ENCODE measurements at places on chromosomes 13 and 19.

GRCh38 chr13:93789058-93789457 is 562.5 kb downstream of the GPC6 start:
- DNase-seq, result no peak
- H3K27me3 ChIP-seq, result no peaks in the 10 kb centered on the region
- H3K36me3 ChIP-seq, result no peaks in the 10 kb centered on the region
- no peaks in the 10 kb centered on the region for H3K4me1 ChIP-seq

DNA sequence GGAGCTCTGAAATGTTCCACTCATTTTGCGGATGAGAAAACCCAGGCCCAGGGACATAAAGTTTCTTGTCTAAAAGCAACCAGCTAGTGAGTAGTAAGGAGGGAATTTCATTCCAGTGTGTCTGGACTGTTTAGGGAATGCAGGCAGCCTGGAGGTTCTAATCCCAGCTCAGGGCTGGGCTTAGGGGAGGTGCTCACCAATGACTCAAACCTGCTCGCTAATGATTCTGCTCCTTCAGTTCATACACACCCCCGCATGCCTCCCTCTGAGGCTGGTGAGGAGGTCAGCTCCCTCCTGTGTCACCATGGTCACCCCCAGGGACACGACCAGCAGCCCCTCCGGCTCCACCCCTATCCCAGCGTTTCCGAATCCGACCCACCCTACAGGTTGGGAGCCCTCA is 34.6 kb downstream of the CYP4F2 start:
- H3K27me3 ChIP-seq, result no peaks in the 10 kb centered on the region

DNA sequence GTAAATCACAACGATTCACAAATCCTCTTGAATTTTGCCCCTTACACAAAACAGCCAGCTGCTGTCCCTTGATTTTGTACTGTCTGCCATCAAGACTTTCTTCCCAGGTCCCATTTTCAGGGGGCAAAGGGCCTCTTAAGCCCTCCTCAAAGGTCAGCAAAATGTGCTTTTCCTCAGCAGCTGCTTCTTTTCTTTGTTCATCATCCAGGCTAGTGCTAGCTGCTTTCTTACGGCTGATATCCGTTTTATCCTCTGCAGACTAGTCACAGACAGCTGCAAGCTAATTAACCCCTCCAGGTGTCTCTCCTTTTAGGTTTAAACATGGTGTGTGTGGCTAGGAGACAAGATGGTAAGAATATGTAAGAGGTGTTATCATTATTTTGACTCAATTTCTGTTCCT is 90.9 kb downstream of the NALCN start:
- no peak overlapping the region for H3K27ac ChIP-seq
- H3K36me3 ChIP-seq, result no peaks in the 10 kb centered on the region
- H3K4me1 ChIP-seq, result no peaks in the 10 kb centered on the region
- H3K27me3 ChIP-seq, result no peaks in the 10 kb centered on the region
- DNase-seq, result no peak

- peaks cover 5% of the 10 kb centered on the region for H3K4me1 ChIP-seq
- H3K27me3 ChIP-seq, result no peaks in the 10 kb centered on the region
- H3K36me3 ChIP-seq, result no peaks in the 10 kb centered on the region
- no peak overlapping the region for H3K4me3 ChIP-seq
Observed at GRCh38 chr13:113806104-113806471, 47.1 kb downstream of the TMEM255B start.

GRCh38 chr19:33687481-33688170 is 65.9 kb downstream of the CHST8 start:
- no peak for DNase-seq
- no peaks in the 10 kb centered on the region for H3K4me1 ChIP-seq
- no peak overlapping the region for H3K27ac ChIP-seq

DNA sequence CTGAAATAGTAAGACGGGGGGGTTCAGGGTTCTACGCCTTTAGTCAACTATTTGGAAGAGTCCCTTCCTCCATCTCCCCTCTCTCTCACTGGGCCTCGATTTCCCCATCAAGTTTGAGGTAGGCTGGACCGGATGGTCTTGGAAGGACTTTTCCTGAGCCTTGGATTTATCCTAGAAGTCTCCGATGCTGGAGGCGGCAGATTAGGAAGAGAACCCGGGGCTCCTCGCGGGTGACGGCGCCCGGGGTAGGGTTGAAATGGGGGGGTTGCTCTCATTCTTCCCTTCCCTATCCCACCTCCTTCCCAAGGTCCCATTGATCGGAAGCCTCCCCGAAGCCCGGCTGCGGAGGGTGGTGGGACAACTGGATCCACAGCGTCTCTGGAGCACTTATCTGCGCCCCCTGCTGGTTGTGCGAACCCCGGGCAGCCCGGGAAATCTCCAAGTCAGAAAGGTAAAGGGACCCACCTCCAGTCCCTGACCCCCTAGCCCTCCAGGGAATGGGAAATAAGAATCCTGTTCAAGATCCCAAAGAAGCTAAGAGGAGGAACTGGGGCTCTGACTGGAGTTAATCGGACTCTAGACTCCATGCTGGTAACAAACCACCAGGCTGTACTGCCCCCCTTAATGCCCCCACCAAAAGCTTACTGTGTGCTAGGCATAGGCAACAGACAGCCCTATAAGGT is 781 bp downstream of the QPCTL start:
- H3K27me3 ChIP-seq, result no peaks in the 10 kb centered on the region
- H3K4me3 ChIP-seq, result peak overlapping the region; percentile 98
- DNase-seq, result no peak
- peaks cover 18% of the 10 kb centered on the region for H3K4me1 ChIP-seq
- peak overlapping the region; percentile 93 for H3K27ac ChIP-seq
- H3K36me3 ChIP-seq, result peaks cover 19% of the 10 kb centered on the region

DNA sequence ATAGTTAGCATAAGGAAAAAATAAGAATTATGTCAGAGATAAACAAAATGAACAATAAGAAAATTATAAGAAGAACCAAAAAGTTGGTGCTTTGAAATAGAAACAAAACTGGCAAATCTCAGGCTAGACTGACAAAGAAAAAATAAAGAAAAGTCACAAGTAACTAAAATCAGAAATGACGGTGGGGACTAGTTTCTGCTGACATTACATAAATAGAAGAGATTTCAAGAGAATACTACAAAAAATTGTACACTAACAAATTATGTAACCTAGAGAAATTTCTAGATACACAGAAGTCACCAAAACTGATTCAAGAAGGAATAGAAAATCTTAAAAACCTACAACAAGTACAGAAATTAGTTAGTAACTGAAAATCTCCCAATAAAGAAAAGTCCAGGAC is 355.6 kb upstream of the SGCG start:
- H3K4me1 ChIP-seq, result no peaks in the 10 kb centered on the region
- H3K27me3 ChIP-seq, result no peaks in the 10 kb centered on the region
- H3K4me3 ChIP-seq, result no peak overlapping the region

- H3K27me3 ChIP-seq, result no peaks in the 10 kb centered on the region
- H3K4me3 ChIP-seq, result no peak overlapping the region
- H3K36me3 ChIP-seq, result peaks cover 39% of the 10 kb centered on the region
- H3K27ac ChIP-seq, result peak overlapping the region; percentile 88
Observed at GRCh38 chr13:45500492-45501174, 35.9 kb downstream of the COG3 start.

- H3K4me1 ChIP-seq, result peaks cover 20% of the 10 kb centered on the region
- peak overlapping the region; percentile 55 for H3K27ac ChIP-seq
- peak; percentile 66 for DNase-seq
- H3K27me3 ChIP-seq, result no peaks in the 10 kb centered on the region
- no peaks in the 10 kb centered on the region for H3K36me3 ChIP-seq
Observed at GRCh38 chr13:25836574-25837336, 215.1 kb downstream of the SHISA2 start.

- no peak for DNase-seq
- H3K4me1 ChIP-seq, result no peaks in the 10 kb centered on the region
- H3K27ac ChIP-seq, result no peak overlapping the region
Observed at GRCh38 chr13:109110159-109110558, 480.7 kb downstream of the MYO16 start.

DNA sequence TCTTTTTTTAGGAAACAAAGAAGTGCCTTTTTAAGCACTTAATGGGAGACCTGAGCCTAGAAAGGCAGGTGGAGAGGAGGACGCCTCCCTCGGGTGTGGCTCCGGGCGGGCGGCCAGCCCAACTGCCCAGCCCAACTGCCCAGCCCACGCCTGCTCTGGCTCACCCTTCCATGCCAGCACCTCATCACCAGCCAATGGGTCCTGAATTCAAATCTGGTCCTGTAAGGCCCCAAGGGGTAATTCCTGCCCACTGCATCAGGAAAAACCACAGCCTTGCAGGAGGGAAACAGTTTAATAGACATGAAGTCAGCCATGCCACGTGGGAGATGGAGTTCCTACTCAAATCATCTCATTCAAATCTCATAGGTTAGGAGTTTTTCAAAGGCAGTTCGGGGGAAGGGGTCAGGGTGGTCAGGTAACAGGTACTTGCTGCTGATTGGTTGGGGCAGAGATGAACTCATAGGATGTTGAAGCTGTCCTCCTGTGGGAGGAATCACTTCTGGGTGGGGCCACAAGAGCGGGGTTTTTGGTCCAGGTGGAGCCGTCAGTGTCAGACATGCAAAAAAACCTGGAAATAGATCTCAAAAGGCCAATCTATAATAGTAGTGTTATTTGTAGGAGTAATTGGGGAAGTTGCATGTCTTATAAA is 64.9 kb downstream of the HSPH1 start:
- peaks cover 46% of the 10 kb centered on the region for H3K4me1 ChIP-seq
- no peaks in the 10 kb centered on the region for H3K36me3 ChIP-seq
- H3K4me3 ChIP-seq, result no peak overlapping the region
- no peak overlapping the region for H3K27ac ChIP-seq
- peak; percentile 35 for DNase-seq
- H3K27me3 ChIP-seq, result no peaks in the 10 kb centered on the region

GRCh38 chr19:38544569-38545315 is 73.0 kb downstream of the MAP4K1 start:
- no peaks in the 10 kb centered on the region for H3K36me3 ChIP-seq
- H3K4me3 ChIP-seq, result peak overlapping the region; percentile 50
- no peak for DNase-seq
- peak overlapping the region; percentile 24 for H3K27ac ChIP-seq
- no peaks in the 10 kb centered on the region for H3K27me3 ChIP-seq

- H3K27me3 ChIP-seq, result no peaks in the 10 kb centered on the region
- no peak overlapping the region for H3K4me3 ChIP-seq
- no peak for DNase-seq
- H3K4me1 ChIP-seq, result no peaks in the 10 kb centered on the region
- H3K27ac ChIP-seq, result no peak overlapping the region
Observed at GRCh38 chr13:39685652-39686051, 30.2 kb downstream of the COG6 start.

- no peak overlapping the region for H3K27ac ChIP-seq
- peaks cover 25% of the 10 kb centered on the region for H3K27me3 ChIP-seq
- no peaks in the 10 kb centered on the region for H3K36me3 ChIP-seq
- DNase-seq, result no peak
Observed at GRCh38 chr19:55069865-55070197, 5.8 kb upstream of the EPS8L1 start.

GRCh38 chr13:27259831-27260230 is 8.5 kb downstream of the RPL21 start:
- no peaks in the 10 kb centered on the region for H3K27me3 ChIP-seq
- peaks cover 18% of the 10 kb centered on the region for H3K4me1 ChIP-seq
- no peak overlapping the region for H3K27ac ChIP-seq
- no peak for DNase-seq
- H3K36me3 ChIP-seq, result peaks cover 35% of the 10 kb centered on the region
- H3K4me3 ChIP-seq, result no peak overlapping the region

DNA sequence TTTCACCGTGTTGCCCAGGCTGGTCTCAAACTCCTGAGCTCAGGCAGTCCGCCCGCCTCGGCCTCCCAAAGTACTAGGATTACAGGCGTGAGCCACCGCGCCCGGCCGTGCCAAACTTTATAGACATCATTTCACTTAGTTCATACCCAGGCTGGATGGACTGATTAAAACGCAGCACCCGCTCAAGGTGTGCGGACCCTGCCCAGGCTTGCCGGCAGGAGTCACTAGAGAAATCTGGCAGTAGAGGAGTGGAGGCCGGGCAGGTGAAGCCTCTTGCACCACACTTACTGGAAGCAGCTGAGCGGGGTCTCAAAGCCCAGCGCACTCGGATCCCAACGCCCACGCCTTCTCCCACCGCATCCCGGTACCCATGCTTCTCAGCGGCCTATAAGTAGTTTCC is 11.4 kb downstream of the PTGIR start:
- no peaks in the 10 kb centered on the region for H3K27me3 ChIP-seq
- H3K4me3 ChIP-seq, result no peak overlapping the region
- H3K36me3 ChIP-seq, result peaks cover 20% of the 10 kb centered on the region
- H3K27ac ChIP-seq, result no peak overlapping the region
- no peaks in the 10 kb centered on the region for H3K4me1 ChIP-seq

- peak overlapping the region; percentile 69 for H3K27ac ChIP-seq
- no peaks in the 10 kb centered on the region for H3K27me3 ChIP-seq
- H3K36me3 ChIP-seq, result no peaks in the 10 kb centered on the region
- DNase-seq, result peak; percentile 78
Observed at GRCh38 chr13:110965038-110965754, 50.3 kb upstream of the ANKRD10 start.

DNA sequence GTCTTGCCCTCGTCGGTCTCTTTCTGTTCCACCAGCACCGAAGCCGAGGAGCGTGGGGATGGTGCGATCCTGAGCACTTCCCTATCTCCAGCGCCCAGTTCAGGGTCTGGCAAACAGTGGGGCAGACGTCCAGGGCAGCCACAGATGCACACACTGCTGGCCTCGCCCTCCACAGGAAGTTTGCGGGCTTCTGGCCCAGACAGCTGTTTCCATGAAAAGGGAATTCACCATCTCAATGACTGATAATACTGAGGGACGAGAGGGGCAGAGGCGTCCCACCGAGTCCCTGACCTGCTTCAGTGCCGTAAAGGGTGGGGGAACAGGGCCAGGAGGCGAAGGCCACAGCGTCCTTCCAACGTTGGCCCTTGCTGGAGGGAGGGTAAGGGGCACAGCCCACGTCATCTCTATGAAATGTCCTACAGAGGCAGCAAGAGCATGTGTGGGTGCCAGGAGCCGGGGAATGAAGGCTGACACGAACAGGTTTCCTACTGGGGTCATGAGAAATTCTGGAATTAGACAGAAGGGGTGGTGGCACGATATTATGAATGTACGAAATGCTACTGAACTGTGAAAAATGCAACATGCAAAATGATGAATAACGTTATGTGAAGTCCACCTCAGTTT is 19.5 kb downstream of the SHC2 start:
- DNase-seq, result no peak
- H3K4me1 ChIP-seq, result no peaks in the 10 kb centered on the region
- no peaks in the 10 kb centered on the region for H3K36me3 ChIP-seq
- H3K4me3 ChIP-seq, result no peak overlapping the region
- H3K27ac ChIP-seq, result no peak overlapping the region

- no peaks in the 10 kb centered on the region for H3K36me3 ChIP-seq
- no peak for DNase-seq
- H3K4me3 ChIP-seq, result no peak overlapping the region
- H3K27ac ChIP-seq, result no peak overlapping the region
- H3K4me1 ChIP-seq, result no peaks in the 10 kb centered on the region
Observed at GRCh38 chr13:62035981-62036380, 620.3 kb upstream of the PCDH20 start.

DNA sequence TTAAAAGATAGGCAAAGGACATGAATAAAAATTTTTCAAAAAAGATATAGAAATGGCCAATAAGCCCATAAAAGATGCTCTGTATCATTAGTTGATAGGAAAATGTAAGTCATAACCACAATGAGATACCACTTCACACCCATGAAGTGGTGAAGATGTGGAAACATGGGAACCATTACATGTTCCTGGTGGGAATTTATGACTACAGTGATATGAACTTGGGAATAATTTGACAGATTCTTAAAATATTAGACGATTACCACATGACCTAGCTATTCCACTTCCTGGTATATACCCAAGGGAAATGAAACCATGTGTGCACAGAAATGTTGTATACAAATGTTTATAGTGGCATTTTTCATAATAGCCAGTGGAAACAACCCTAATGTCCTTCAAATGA is 232.2 kb downstream of the GGACT start:
- no peaks in the 10 kb centered on the region for H3K36me3 ChIP-seq
- no peaks in the 10 kb centered on the region for H3K27me3 ChIP-seq
- no peak for DNase-seq
- no peaks in the 10 kb centered on the region for H3K4me1 ChIP-seq
- H3K4me3 ChIP-seq, result no peak overlapping the region
- H3K27ac ChIP-seq, result no peak overlapping the region

All from keratinocyte (primary cell).